Glutamatergic neuron (in vitro differentiated cells): ENCODE measurements at places on chromosomes 11 and 22. TPM values are rescaled to one million over a fixed set of nuclear protein-coding genes. Genes with fewer than 3 reads are reported as not detected.
A peak's percentile ranks its signal among the peaks of the same experiment; 100 is the strongest.

DNA sequence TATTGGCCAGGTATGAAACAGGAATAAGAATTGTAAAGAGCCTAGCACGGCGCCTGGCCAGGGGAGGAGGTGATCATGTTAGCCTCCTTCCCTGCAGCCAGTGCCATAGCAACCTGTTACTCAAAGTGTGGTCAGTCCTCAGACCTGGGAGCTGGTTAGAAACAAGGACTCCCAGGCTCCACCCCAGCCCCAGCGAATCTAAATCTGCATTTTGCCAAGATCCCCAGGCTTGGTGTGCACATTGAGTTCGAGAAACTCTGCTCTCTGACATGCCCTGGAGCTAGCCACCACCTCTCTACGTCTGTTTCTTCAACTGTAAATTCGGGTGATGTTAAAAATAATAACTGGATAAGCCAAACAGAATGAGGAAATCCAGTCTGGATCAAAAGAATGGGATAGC lies 56.1 kb upstream of the ALX4 start:
- peaks cover 9% of the 10 kb centered on the region for H3K4me1 ChIP-seq
- H3K36me3 ChIP-seq, result peaks cover 4% of the 10 kb centered on the region
- no peak overlapping the region for H3K27ac ChIP-seq
- DNase-seq, result no peak
- H3K27me3 ChIP-seq, result peaks cover 2% of the 10 kb centered on the region

DNA sequence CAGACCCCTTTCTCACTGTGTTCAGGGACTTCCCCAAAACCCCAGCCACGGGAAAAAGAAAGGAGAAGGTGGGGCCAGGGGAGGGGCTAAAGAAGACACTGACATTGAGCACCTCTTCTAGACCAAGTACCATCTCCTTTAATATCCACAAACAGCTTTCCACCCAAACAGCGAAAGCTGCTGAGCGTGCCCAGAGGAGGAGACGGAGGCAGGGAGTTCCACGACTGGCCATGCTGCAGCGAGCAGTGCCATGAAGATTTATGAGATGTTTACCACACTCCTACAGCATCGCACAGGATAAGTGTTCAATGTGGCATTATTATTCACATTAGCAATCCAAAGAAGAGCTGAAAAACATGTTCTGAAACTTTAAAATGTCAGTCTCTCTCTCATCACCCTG lies 127.4 kb downstream of the LARGE1 start:
- H3K27ac ChIP-seq, result no peak overlapping the region
- peaks cover 17% of the 10 kb centered on the region for H3K36me3 ChIP-seq
- no peak for DNase-seq
- no peak overlapping the region for H3K4me3 ChIP-seq
- H3K27me3 ChIP-seq, result no peaks in the 10 kb centered on the region

- no peak for DNase-seq
- H3K27me3 ChIP-seq, result peaks cover 1% of the 10 kb centered on the region
- no peak overlapping the region for H3K4me3 ChIP-seq
- no peaks in the 10 kb centered on the region for H3K36me3 ChIP-seq
- H3K27ac ChIP-seq, result no peak overlapping the region
Measured at GRCh38 chr11:100776212-100776896, 89.3 kb downstream of the ARHGAP42 start.

DNA sequence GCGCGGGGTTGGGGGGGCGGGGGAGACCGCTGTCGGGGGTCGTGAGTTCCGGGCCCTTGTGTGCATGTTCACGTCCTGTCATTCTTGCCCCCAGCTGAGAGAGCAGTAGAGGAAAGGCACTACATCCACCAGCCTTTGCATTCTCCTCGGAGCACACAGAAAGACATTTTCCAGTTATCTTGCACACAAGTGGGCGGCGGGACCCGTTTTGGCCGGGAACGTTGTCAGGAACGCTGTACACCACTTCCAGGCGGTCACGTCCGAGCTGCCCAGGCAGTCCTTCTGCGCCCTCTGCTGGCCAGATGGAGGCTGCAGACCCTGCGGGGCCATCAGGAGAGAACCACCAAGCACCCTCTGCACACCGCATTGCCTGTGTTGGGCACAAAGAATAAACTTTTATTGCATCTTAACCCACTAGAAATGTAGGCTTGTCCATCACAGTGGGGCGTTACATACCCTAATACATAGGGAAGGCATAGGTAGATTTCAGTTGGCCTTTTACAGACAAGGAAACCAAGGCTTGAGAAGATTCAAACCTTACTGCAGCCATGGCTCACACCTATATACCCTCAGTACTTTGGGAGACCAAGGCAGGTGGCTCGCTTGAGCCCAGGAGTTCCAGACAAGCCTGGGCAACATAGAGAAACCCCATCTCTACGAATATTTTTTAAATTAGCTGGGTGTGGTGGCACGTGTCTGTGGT lies 2.8 kb upstream of the CDKN1C start:
- H3K4me1 ChIP-seq, result peaks cover 8% of the 10 kb centered on the region
- H3K36me3 ChIP-seq, result no peaks in the 10 kb centered on the region
- H3K27ac ChIP-seq, result peak overlapping the region; percentile 12

GRCh38 chr22:37601203-37601539 lies 7.5 kb upstream of the GGA1 start:
- peak overlapping the region; percentile 62 for H3K4me3 ChIP-seq
- DNase-seq, result no peak
- no peak overlapping the region for H3K27ac ChIP-seq
- H3K27me3 ChIP-seq, result peaks cover 3% of the 10 kb centered on the region
- no peaks in the 10 kb centered on the region for H3K36me3 ChIP-seq
- peaks cover 8% of the 10 kb centered on the region for H3K4me1 ChIP-seq

DNA sequence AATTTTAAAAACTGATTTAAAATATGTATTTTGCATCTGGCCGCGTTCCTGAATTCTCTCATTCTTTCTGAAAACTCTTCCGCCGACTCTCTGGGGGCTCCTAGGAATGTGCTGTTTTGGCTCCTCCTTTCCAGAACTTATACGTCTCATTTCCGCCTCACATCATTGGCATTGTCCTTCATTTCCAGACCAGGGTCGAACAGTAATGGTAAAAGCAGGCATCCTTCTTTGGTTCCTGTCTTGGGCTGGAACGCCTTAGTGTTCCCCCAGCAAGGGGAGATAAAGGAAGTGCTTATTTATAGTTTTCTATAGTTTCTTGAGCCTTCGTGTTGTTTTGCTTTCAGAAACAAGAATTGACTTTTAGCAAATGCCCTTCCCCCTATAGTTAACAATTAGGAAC lies 10.9 kb upstream of the TNNT3 start:
- H3K27ac ChIP-seq, result no peak overlapping the region
- peaks cover 3% of the 10 kb centered on the region for H3K4me1 ChIP-seq

- no peak for DNase-seq
- no peak overlapping the region for H3K4me3 ChIP-seq
Measured at GRCh38 chr11:71385091-71385490, 63.1 kb downstream of the DHCR7 start.

DNA sequence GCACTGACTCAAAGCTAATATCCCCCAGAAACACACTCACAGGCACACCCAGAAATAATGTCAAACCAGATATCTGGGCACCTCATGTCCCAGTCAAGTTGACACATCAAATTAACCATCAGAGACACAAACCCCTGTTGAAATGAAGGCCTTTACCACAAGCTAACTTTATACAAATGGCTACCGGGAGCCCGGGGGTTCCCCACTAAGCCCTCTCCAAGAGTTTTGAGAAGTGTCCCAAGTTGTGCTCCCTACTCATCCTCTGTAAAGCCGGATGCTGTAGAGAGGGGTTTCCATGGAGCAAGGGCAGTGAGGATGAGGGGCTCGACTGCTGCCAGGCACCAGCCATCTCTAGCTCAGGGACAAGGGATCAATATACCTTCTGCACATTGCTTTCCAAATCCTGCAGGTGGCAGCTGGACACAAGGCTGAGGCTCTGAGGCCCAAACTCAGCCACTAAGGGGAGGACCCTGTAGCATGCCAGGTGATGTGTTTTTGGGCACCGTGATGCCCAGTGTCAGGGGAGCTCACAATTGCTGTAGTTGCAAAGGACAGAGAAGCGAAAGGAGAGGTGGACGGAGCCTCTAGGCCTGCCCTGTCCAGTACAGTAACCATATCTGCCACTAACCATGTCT lies 145.7 kb downstream of the TTC17 start:
- H3K27ac ChIP-seq, result no peak overlapping the region
- H3K36me3 ChIP-seq, result no peaks in the 10 kb centered on the region
- peaks cover 3% of the 10 kb centered on the region for H3K27me3 ChIP-seq
- peak; percentile 31 for DNase-seq

DNA sequence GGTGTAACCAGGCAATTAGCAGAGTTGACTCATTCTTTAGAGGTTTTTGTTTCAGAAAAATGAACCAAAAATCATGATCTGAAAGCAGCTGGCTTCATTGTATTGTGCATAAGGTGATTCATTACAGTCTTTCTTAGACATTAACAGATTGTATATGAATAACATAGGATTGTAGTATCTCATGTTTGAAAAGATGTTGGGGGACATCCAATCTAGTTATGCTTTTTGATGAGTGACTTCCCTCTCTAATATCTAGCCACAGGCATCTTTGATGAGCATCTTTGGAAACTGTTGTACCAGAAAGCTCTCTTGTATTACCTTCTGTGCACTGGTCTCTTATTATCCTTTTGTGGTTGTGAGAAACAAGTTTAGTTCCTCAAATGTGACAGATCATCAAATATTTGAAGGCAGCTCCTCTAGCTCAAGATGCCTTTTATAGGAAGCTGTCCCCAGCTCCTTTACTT lies 8.3 kb downstream of the GRK3 start:
- H3K27ac ChIP-seq, result no peak overlapping the region
- H3K4me3 ChIP-seq, result no peak overlapping the region

GRCh38 chr22:18975434-18976196 lies 39.5 kb upstream of the PRODH start:
- no peak overlapping the region for H3K27ac ChIP-seq
- no peak overlapping the region for H3K4me3 ChIP-seq
- DNase-seq, result no peak
- peaks cover 27% of the 10 kb centered on the region for H3K36me3 ChIP-seq

DNA sequence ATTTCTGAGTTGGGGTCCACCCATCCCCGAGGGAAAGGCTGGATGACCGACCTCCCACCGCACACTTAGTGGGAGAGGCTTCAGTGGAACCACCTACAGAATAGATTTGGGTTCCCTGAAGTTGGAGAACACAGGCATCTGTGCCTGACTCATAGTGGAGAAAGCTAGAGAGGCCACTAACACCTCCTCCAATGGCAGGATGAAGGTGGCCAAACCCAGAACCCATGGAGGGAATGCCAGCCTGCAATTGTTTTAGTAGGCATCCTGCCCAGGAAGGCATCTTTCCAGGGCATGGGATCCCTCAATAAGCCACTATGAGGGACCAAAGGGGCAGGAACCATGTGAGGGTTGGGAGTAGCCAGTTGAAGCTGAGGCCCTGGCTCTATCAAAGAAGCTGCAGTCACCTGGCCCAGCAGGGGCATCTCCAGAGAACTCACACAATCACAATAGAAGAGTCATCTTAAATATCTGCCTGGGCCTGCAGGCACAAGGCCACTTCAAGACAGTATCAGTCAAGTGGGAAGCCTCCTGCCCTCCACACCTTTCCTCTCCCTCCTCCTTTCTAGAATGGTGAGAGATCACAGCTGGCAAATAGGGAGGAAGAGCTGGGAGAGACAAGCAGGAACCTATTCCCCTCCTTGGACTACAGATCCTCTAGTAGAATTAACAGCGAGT lies 124.1 kb upstream of the CSNK2A3 start:
- H3K4me1 ChIP-seq, result peaks cover 48% of the 10 kb centered on the region
- H3K4me3 ChIP-seq, result no peak overlapping the region
- peaks cover 2% of the 10 kb centered on the region for H3K27me3 ChIP-seq
- no peaks in the 10 kb centered on the region for H3K36me3 ChIP-seq

GRCh38 chr11:1738380-1738779 lies 12.0 kb downstream of the IFITM10 start:
- H3K36me3 ChIP-seq, result peaks cover 41% of the 10 kb centered on the region
- peaks cover 19% of the 10 kb centered on the region for H3K27me3 ChIP-seq
- H3K4me3 ChIP-seq, result no peak overlapping the region
- DNase-seq, result no peak

- peaks cover 11% of the 10 kb centered on the region for H3K36me3 ChIP-seq
- no peak for DNase-seq
- H3K4me3 ChIP-seq, result no peak overlapping the region
- H3K27me3 ChIP-seq, result peaks cover 7% of the 10 kb centered on the region
- H3K27ac ChIP-seq, result peak overlapping the region; percentile 20
Measured at GRCh38 chr22:38246692-38247091, 26.1 kb downstream of the TMEM184B start.

DNA sequence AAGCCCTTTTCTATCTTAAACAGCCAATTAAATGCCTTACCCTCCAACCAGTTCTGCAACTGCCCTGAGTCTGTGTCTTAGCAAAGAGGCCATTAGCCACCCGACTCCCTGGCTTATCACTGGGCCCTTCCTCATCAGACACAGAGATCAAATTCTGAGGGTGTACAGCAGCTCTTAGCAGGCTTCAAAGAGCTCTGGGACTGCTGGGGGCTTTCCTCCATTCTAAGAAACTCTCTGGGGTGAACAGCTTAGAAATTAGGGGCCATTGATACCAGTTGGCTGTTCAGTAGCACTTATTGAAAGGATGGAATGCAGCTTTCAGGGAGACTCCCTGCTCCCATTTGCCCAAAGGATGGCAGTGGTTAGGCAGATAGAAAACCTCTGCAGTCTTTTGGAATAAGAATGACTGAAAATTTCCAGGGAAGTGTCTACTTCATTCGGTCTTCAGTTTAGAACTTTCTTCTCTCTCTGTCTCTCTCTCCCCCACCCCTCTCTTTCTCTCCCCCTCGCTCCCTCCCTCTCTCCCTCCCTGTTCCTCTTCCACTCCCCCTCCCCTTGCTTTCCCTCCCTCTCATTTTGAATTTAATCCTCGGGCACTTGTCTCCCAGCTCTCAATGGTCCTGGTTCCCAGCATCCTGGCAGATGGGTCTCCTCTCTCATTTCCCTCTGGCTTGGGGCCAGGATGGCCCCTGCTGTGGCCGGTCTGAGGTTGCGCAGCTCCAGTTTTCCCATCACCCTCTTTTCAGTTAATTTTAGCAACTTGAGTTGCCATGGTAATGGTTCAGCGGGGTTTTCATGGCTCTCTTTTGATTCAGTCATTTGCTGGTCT lies 76.4 kb downstream of the COMMD9 start:
- DNase-seq, result peak; percentile 34
- no peaks in the 10 kb centered on the region for H3K27me3 ChIP-seq
- peak overlapping the region; percentile 41 for H3K4me3 ChIP-seq
- no peaks in the 10 kb centered on the region for H3K36me3 ChIP-seq
- peak overlapping the region; percentile 86 for H3K27ac ChIP-seq
- H3K4me1 ChIP-seq, result peaks cover 30% of the 10 kb centered on the region

GRCh38 chr11:45440111-45440510 lies 154.0 kb upstream of the SYT13 start:
- H3K27me3 ChIP-seq, result peaks cover 5% of the 10 kb centered on the region
- H3K36me3 ChIP-seq, result peaks cover 21% of the 10 kb centered on the region
- no peak for DNase-seq
- H3K4me1 ChIP-seq, result no peaks in the 10 kb centered on the region
- no peak overlapping the region for H3K27ac ChIP-seq

HYLS1 gene
- 4.7 TPM for total RNA-seq

CCDC15 gene
- total RNA-seq, result 2.8 TPM

SLC43A3 gene
- 10.8 TPM for total RNA-seq

SLC17A6 gene
- total RNA-seq, result 170 TPM

RAG2 gene
- not detected for total RNA-seq

ZP1 gene
- not detected for total RNA-seq

C22orf23 gene
- 0.64 TPM for total RNA-seq

OR2AG2 gene
- total RNA-seq, result 0.78 TPM

BTBD18 gene
- not detected for total RNA-seq

OR8G5 gene
- total RNA-seq, result not detected
